ENCODE measurements at places on chromosomes 1 and 21.

DNA sequence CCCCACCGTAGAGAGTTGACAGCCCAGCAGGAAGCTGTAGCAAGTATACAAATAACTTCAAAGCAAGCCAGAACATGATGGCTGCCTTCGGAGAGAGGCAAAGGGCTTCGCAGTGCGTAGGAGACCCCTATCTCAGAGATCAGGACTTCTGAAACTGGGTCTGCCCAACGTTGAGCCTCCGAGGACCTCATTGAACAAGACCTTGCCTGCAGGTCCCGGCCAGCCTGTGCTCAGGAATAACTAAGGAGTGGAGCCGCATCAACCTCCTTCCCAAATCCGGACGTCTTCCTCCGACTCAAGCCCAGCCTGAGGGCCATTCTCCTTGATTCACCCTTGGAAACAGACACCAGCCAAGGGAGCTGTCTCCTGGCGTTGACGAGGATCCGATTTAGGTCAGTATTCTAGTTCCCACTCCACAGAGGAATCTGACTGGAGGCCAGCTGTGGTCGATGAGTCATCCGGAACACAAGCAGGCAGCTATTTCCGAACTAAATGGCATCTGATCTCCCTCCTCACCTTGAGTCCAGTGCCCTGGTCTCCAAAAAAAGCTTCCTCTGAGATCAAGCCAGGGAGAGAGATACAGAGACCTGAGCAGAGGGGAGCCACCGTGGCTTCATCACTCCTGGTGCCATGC, 166.5 kb upstream of the COA6 start:
- no peak for DNase-seq

GRCh38 chr1:7576946-7577657, 194.0 kb upstream of the VAMP3 start:
- no peak for DNase-seq

DNA sequence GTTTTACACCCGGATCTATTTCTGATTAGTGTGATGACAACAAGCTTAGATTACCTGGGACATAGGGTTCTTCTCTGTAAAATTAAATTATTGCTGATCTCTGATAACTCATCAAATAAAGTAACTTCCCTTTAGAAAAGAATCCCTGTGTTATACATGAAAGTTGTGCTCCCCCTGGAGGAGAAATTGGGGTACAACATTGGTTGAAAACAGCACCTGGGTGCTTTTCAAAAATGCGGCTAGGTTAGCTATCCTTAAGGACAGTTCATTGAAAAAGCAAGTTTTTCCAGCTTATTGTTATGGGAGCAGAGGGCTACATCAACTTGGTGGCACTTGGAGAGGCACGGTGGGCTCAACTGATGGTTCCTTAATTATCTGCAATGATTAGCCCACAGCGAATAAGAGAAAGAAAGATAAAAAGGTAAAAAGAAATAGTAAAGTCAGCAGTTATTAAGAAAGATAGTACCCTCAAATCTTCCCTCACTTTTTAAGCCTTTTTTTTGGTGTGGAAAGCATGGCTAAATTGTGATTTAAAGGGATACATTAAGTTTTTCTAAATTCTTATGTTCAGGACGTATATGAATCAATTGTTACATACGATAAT, 97.8 kb downstream of the FMN2 start:
- DNase-seq: peak; percentile 4

GRCh38 chr21:36854391-36854790, 112.1 kb downstream of the HLCS start:
- no peak for DNase-seq

DNA sequence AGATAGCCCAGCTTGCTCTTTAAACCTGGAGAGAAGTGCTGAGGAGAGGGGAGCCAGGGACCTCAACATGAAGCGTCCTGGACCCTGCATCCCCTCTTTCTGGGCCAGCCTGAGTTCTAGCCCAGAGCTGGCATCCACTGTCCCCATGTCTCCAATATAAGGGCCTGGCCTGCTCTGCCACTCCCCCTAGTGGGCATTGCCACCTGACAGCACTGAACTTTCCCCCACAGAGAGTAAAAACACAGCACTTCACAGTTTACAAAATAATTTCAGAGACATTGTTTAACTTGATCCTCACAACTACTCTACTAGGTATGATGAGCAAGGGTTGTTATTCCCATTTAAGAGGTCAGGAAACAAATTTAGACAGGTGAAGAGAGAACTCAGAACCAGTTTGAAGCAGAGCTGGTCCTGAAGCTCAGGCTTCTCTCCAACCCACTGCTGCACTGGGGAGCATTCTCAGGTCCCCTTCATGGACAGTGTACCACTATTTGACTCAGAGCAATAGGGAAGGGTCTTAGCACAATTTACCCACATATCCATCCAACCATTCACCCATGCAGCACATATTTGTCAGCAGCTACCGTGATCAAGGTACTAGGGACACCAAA, 151.2 kb downstream of the DMRTA2 start:
- DNase-seq: peak; percentile 30

- DNase-seq: no peak
These were observed 116.6 kb upstream of the CDC42BPA start for GRCh38 chr1:227434808-227435444.

DNA sequence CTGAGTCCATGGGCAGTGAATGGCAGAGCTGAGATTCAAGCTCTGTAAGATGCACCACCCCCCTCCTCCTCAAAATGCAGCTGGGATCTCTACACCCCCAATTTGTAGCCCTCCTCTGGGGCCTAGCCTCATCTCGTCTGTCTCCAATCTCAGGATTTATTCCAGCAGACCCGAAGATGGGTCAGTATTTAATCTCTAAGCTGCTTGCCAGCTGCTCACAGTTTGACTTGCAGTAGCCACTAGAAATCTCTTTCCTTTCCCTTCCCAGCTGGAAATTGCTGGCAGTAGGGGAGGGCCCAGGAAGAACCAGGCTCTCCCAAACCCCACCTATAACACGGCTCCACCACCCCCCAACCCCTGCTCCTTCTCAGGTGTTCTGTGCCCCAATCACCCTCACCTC, 1.5 kb downstream of the LACTBL1 start:
- no peak for DNase-seq

DNA sequence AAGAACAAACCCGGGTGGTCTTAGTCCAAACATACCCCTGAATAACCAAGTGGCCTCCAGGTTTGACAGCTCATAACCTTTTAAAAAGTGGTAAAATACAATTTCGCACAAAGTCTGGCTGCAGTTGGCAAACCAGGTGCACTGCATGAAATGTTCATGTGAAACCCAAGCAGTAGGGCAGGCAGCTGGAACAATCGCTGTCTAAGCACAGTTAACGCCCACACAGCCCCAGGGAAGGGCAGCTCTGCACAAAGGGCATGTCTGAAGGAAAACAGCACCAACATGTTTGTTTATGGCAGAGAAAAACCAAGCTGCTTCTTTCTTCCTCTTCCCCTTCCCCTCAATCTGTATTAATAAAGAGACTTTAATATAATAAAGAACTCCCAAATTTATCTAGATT, 49.5 kb downstream of the KIAA1614 start:
- DNase-seq: no peak

- no peak for DNase-seq
These were observed 64.8 kb upstream of the IPO9 start for GRCh38 chr1:201764166-201764565.

DNA sequence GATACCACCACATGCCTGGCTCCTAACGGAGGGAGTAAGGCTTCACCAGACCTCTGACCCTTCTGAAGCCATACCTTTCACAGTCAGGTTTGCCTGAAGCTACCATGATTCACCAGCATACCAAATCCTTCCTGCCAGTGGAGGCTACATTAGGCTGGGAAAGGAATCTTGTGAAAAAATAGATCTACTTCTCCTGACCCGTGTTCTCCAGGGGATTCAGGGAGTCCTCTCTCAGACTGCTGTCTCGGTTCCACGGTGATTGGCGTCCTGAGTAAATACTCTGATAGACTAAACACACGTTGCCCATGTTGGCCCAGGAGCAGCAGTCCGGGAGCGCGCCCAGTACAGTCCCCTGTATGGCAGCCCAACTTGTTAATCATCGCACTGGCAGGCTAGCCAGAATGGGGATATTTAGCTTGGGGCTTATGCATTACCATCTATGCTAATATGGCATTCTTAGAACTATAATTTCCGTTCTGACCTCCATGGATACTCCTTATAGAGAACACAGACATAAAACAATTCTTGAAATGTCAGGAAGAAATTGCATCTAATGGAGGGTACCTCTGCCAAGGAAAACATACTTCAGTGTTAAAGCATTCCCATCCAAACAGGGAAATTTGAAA, 173.2 kb downstream of the ROR1 start:
- DNase-seq: no peak

Measured in NCI-H2081 treated with DMSO at 0.1 percent for 48 hours (cell line).